ENCODE measurements at places on chromosomes 2 and 18. TPM values are rescaled to one million over a fixed set of nuclear protein-coding genes. Genes with fewer than 3 reads are reported as not detected.
A peak's percentile ranks its signal among the peaks of the same experiment; 100 is the strongest.

DNA sequence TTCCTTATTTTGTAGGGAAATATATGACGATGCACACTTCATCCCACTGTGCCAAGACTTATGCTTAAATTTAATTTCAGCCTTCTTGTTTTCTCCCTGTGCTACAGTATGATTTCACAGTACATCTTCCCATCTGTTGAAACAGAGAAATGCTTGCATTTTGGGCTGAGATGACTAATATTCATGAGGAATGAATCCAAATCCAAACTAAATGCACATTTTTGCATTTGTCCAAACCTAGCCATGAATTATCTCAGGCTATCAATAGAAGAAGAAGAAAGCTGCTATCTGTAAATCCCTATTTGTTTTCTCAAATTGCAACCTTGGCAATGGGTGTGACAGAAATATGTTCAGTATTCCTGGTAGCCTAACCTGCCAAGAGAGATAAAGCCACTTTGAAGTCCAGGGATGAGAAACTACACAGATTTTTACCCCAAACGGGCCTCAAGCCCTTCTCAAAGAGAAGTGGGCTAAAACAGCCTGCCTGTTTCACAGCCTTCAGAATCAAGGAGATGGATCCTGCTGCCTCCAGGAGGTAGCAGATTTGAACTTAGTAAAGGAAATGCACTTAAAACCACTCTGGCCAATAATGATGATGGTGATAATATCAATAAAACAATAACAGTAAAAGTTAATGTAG lies 306.9 kb upstream of the NT5C1B start:
- H3K36me3 ChIP-seq: no peaks in the 10 kb centered on the region
- H3K4me3 ChIP-seq: no peak overlapping the region
- no peak overlapping the region for H3K27ac ChIP-seq
- peaks cover 10% of the 10 kb centered on the region for H3K4me1 ChIP-seq
- DNase-seq: peak; percentile 26

- DNase-seq: peak; percentile 52
- H3K4me3 ChIP-seq: no peak overlapping the region
- H3K27ac ChIP-seq: no peak overlapping the region
- no peaks in the 10 kb centered on the region for H3K36me3 ChIP-seq
- H3K4me1 ChIP-seq: no peaks in the 10 kb centered on the region
Measured at GRCh38 chr2:25161055-25161781, 7.2 kb downstream of the POMC start.

DNA sequence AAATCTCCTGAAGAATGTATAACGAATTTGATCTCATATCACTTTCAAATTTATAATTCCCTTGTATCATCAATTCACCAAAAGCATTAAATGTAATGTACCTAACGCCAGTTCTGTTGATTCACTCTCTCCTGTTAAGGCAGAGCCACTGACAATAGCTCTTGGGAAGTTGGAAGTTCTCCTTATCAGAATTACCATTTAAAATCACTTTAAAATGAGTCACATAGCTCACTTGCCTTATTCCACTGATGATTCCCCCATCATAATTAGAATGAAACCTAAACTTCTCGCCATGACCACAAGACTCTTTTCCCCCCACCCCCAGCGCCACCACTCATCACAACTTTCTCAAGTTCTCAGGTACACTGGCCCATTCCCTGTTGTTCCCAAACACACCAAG lies 117.1 kb downstream of the PID1 start:
- DNase-seq: peak; percentile 78
- no peaks in the 10 kb centered on the region for H3K4me1 ChIP-seq
- H3K27me3 ChIP-seq: no peaks in the 10 kb centered on the region
- H3K36me3 ChIP-seq: no peaks in the 10 kb centered on the region

GRCh38 chr2:148966438-148966758 lies 72.1 kb upstream of the LYPD6B start:
- no peak overlapping the region for H3K4me3 ChIP-seq
- DNase-seq: no peak
- H3K27ac ChIP-seq: no peak overlapping the region
- no peaks in the 10 kb centered on the region for H3K36me3 ChIP-seq
- H3K27me3 ChIP-seq: no peaks in the 10 kb centered on the region
- no peaks in the 10 kb centered on the region for H3K4me1 ChIP-seq

- no peaks in the 10 kb centered on the region for H3K27me3 ChIP-seq
- no peak overlapping the region for H3K27ac ChIP-seq
- no peak for DNase-seq
- peaks cover 4% of the 10 kb centered on the region for H3K4me1 ChIP-seq
Measured at GRCh38 chr2:172428832-172429210, 1.4 kb downstream of the ITGA6 start.

DNA sequence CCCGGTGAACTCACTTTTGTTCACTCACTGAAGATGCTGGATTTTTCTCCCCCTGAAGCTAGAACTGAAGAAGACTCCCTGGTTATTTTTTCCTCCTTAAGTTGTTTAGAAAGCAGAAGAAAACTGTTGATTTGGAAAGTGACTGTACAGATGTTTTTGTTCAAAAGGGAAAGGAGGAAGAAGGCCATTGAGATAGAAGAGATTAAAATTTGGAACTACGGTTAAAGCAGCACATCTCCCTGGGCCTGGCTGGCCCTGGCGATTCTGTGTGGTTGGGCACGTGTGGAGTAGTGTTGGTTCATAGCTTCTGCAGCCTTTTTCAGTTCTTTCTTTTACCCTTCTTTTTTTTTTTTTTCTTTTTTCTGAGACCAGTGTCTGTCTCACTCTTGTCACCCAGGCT lies 109.2 kb downstream of the MAP4K4 start:
- no peaks in the 10 kb centered on the region for H3K36me3 ChIP-seq
- peaks cover 28% of the 10 kb centered on the region for H3K4me1 ChIP-seq
- H3K27ac ChIP-seq: peak overlapping the region; percentile 67
- no peaks in the 10 kb centered on the region for H3K27me3 ChIP-seq

GRCh38 chr18:51401912-51402311 lies 204.4 kb upstream of the MEX3C start:
- H3K4me3 ChIP-seq: no peak overlapping the region
- H3K4me1 ChIP-seq: no peaks in the 10 kb centered on the region
- no peaks in the 10 kb centered on the region for H3K36me3 ChIP-seq
- DNase-seq: no peak

POTEI gene
- not detected for total RNA-seq

ALKAL2 gene
- total RNA-seq: 0.17 TPM

TRIM54 gene
- not detected for total RNA-seq

CYP1B1 gene
- total RNA-seq: 94.1 TPM

SP9 gene
- total RNA-seq: not detected
